DMS53 (cell line): ENCODE measurements at places on chromosomes 5 and 9.

DNA sequence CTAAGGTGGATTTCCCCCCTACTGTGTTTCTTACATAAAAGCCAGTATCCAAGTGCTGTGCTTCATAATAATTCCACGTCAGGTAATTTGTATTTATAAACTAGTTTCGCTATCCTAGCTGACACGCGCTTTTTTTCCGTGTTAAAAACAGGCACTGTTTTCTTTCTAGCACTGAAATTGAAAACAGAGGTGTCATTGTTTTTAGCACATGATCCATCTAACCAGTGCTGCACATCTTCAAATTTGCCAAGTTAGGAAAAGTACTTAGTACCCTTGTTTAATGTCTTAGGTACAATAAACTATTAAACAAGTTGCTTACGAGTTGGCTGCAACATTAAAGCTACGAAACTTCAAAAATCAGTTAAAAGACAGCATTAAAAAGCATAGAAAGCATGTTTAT is 49.9 kb downstream of the JMY start:
- no peak for DNase-seq

DNA sequence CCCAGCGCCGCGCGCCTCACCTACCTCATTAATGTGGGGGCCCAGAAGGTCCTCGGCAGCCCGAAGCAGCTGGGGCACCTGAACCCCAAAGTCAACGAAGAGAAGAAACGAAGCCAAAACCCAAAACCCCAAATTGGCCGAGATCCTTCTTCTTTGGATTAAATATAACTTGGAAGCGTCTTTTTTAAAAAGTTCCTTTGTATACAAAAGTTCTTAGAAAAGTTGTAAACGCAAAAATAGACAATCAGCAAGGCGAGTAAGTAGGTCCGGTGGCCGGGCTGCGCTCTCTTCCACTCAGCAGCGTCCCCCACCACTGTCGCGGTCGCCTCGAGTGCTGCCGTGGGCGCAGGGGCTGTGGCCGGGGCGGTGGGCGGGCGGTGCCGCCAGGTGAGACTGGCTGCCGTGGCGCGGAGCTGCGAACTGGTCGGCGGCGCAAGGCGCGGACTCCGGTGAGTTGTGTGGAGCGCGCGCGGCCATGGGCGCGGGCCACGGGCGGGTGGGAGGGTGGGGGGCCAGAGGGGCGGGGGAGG is 360 bp downstream of the KLF4 start:
- DNase-seq, result peak; percentile 78

GRCh38 chr5:9653811-9654210 is 23.7 kb upstream of the TAS2R1 start:
- DNase-seq, result peak; percentile 34

- no peak for DNase-seq
Measured at GRCh38 chr9:18501949-18502348, 28.0 kb downstream of the ADAMTSL1 start.

DNA sequence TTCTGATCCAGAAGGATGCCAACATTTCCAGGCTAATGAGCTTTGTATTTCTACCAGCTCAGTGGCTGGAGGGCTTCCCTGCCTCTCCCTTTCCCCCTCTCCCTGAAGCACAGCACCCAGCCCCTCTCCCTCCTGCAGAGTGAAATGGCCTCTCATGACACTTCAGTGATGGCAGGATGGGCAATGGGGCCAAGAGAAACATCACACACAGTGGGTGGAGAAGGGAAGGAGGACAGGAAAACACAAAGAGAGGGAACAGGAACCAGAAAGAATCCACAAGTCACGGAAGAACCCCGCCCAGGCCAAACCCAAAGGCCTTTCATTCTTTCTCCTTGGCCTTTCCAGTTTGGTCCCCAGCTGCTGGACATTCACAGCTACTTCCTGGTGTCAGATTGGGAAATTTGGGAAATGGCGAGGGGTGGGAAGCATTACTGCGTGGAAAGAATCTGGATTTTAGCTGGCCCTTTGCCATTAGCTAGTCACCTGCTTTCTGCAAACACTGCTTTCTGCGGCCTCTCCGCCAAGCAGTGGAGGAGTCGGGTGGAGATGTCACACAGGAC is 82.6 kb downstream of the GLDC start:
- DNase-seq, result no peak

GRCh38 chr5:6506611-6507010 is 58.0 kb downstream of the UBE2QL1 start:
- DNase-seq, result no peak

- DNase-seq, result no peak
Measured at GRCh38 chr5:81590498-81591384, 160.2 kb downstream of the SSBP2 start.

DNA sequence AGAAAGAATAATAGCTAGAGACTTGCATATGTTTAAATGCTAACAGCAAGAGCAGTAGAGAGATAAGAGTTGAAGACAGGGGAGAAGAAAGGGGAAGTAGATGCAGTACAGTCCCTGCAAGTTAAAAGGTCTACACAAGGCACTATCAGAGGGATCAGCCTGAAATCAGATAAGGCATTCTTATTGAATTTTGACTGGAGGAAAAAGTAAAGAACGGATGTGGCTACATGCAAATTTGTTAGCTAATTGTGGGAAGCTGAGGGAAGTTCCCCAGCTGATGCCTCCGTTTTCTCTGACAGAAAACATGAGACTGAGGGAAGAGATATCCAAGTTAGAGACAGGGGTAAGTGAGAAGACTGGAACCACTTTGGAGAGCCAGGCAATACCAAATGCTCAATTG is 12.9 kb upstream of the RHOBTB3 start:
- no peak for DNase-seq

GRCh38 chr5:56534102-56534829 is 281.1 kb upstream of the MAP3K1 start:
- peak; percentile 59 for DNase-seq

- no peak for DNase-seq
Measured at GRCh38 chr5:91283326-91283725, 99.8 kb downstream of the ARRDC3 start.

GRCh38 chr5:132363431-132364112 is 5.9 kb upstream of the SLC22A5 start:
- peak; percentile 21 for DNase-seq

- no peak for DNase-seq
Measured at GRCh38 chr9:69554945-69555344, 117.2 kb downstream of the APBA1 start.

- DNase-seq, result peak; percentile 78
Measured at GRCh38 chr9:129436751-129437625, 183.9 kb downstream of the C9orf50 start.

GRCh38 chr5:143648696-143649095 is 163.3 kb upstream of the HMHB1 start:
- DNase-seq, result peak; percentile 65

- no peak for DNase-seq
Measured at GRCh38 chr9:21491756-21492155, 9.6 kb upstream of the IFNE start.

DNA sequence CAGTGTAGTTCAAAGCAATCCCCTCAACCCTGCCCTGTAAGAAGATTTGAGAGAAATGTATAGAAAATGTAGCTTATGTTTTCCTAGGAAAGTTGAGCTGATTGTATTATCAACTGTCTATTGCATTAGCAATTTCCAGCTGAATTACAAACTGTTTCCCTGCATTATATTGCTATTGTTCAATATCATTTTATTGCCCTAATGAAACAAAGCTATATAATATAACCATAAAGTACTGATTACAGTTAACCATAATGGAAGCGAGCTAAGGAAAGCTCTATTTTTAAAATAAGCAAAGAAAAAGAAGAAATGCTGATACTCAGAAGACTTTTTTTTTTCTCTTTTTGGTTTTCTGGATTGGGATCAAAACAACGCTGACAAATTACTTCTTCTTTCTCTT is 228.3 kb downstream of the EFNA5 start:
- no peak for DNase-seq

- DNase-seq, result peak; percentile 52
Measured at GRCh38 chr5:82405161-82405560, 127.0 kb upstream of the RPS23 start.

GRCh38 chr5:14258840-14259239 is 115.7 kb downstream of the TRIO start:
- DNase-seq, result no peak
